Left cardiac atrium (tissue), 4 donors: ENCODE measurements at places on chromosomes 2 and 18.

GRCh38 chr2:219918254-219918653, 290.8 kb downstream of the SLC4A3 start:
- DNase-seq = no peak

GRCh38 chr2:157784169-157784822, 91.8 kb downstream of the ACVR1 start:
- peak; percentile 67 for DNase-seq

DNA sequence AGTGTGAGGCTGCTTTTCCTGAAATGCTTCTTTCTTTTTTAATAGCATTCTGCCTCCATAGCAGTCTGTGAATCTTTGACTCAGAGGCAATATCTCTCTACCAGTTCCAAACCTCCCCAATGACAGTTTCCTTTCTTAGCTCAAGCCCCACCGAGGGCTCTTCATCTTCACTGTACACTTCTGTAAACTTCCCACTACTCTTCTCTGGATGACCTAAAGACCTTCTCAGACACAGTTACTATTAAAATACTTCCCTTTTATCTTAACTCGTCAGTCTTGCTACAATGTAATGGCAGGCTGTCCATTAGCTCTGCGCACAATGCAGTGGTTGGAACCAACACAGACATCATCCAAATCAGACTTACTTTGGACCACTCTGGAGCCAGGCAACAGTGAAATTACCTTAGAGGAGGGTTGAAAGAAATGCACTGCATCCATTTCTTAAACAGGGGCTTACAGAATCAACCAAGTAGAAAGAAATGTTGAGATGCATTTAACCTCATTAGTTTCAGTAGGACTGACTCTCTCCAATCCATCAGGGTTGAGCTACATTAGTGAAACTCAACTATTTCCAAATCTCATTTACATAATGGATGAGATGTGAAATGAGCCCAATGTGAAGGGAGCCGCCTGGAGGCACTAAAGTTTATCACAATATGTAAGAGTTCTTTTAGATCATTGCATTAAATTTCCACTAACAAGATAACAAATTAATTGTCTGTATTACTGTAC, 343.8 kb downstream of the SETBP1 start:
- no peak for DNase-seq

GRCh38 chr2:177284531-177284930, 20.0 kb upstream of the NFE2L2 start:
- no peak for DNase-seq

DNA sequence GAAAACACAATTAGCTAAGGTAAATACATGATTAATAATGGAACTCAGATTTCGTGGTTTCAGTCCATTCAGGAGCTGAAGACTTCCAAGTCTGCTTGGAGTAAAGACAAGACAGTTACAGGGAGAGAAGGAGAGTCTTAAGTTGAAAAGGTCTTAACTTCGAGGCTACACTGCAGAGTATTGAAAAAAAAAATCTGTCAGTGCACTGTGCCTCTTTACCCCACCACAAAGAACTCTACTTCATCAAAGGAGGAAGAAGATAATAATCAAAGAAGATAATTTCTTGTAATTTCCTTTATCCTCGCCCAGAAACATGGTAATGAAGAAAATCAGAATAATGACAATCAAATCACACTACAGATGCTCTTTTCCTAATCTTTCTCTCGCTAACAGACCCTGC, 75.4 kb downstream of the MEMO1 start:
- DNase-seq = no peak
